ENCODE measurements at places on chromosomes 5 and 9. TPM values are rescaled to one million over a fixed set of nuclear protein-coding genes. Genes with fewer than 3 reads are reported as not detected.
A peak's percentile ranks its signal among the peaks of the same experiment; 100 is the strongest.

Gene IL9
- not detected for total RNA-seq

Gene ADRB2
- 1.7 TPM for total RNA-seq

Gene AGXT2
- under 0.01 TPM for total RNA-seq

Gene TUT7
- 63.0 TPM for total RNA-seq

- no peak for DNase-seq
These were observed 105.3 kb downstream of the THBS4 start for GRCh38 chr5:80140496-80140895.

DNA sequence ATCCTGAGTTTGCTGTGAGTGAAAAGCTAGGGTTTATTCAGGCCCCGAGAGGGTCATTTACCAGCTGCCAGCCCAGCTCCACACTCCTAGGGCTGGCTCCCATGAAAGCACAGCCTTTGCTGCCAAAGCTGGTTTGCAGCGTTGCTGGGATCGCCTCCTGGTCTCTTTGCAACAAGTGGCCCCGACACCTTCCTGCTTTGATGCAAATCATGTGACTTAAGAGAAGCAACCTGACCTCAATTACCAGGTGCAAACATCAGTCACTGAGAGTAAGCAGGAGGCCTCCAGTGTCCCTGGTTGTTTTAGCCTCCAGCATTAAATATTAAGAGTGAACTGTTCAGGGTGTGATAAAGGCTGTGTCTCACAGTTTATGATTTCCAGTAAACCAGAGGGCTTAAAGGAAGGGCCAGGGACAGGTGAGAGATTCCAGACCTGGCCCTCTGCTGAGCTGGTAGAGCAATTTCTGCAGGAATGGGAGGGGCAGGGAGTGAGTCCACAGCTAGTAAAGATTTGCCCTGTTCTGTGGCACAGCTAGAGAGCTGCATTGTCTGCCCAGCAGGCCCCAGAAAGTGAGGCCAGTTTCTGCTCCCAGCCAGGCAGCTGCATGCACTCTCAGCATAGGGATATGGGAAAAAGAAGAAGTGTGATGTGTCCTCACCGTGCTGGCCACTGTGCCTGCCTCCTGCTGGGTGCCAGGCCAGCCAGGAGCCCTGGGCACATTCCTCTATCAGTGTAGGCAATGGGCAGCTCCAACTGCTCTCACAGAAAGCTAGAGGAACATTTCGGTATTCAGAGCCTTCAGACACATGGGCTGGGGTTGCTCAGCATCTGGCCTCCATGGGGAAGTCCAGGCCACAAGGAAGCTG lies 58.0 kb downstream of the SLC22A5 start:
- DNase-seq: no peak

DNA sequence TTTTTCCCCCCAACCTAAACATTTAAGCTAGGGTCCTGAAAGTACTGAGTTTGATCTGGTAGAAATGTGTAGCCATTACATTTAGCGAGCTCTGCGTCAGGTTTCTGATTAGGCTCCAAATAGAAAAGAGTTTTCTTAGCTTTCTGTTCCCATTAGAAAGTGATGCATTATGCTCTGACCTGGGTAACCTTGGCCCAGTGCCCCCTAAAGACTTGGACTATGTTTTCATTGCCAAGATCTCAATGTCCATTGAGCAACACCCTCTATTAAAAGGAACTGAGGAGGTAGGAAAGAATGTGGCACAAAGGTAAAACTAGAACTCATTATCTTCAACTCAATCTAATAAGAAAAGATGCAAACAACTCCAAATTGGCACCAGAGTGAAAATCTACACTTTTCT lies 358.9 kb upstream of the PCSK5 start:
- no peak for DNase-seq

- peak; percentile 99 for DNase-seq
These were observed 8.3 kb upstream of the TGFBI start for GRCh38 chr5:136020383-136021015.

GRCh38 chr5:170611449-170612090 lies 107.8 kb downstream of the KCNIP1 start:
- DNase-seq: no peak

DNA sequence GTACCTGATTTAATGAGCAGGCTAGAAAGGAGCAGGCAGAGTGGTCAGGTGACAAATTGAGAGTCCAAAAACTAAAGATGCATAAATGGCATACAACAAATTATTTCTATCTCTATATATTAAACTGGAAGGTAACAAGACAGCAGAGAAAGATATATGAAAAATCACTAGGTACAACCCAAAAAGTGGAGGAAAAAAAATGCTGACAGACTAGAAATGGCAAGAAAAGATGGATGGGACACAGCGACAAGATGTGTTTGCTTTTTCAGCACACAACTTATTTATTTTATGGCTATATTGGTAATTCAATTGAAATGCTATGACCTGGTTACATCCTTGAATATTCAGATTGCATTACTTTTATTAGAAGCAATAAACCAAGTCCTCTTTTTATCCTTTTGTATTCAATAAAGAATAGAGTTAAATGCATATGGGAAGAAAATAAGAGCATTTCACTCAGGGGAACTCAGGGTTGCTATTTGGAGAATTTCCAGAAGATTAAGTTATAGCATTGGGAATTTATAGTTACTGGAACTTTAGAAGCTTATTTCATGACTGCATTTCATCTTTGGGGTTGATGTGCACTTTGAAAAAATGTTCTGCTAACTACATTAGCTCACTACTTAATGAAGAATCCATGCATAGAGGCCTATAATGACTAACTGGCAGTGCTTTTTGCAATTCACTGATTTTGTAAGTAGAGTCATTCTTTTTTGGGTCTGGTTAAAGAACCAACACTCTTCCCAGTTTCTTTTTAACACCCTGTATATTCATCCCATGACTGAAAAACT lies 566.6 kb upstream of the TUSC1 start:
- DNase-seq: no peak

DNA sequence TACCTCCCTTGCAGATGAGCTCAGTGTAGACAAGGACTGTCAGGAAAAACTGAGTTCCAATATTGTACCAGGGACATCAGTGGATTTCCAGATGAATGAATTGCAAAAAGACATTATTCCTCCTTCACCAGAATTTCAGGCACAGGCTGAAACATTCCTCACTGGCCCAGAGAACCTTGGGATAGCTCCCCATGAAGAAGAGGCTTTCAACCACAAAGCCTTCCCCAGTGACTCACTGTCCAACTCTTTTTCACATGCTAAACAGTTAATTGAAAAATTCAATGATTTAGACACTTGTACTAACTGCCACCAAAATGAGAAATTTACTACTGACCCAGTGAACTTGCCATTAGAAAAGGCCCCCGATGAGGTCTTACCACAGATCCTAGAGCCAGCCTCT lies 144.5 kb downstream of the UNC13B start:
- no peak for DNase-seq
